Stomach (tissue), 19 donors: ENCODE measurements at places on chromosomes 3 and 15. TPM values are rescaled to one million over a fixed set of nuclear protein-coding genes. Genes with fewer than 3 reads are reported as not detected.

PLA1A gene
- 16.9 TPM for total RNA-seq

FGF7 gene
- total RNA-seq, result 46.7 TPM

CD200R1 gene
- 3.7 TPM for total RNA-seq

ACSBG1 gene
- total RNA-seq, result not detected

DAZL gene
- total RNA-seq, result not detected

GRCh38 chr15:50151476-50151875 lies 30.5 kb upstream of the SLC27A2 start:
- H3K36me3 ChIP-seq, result no peaks in the 10 kb centered on the region
- no peaks in the 10 kb centered on the region for H3K4me1 ChIP-seq
- no peaks in the 10 kb centered on the region for H3K27me3 ChIP-seq
- H3K27ac ChIP-seq, result no peak overlapping the region
- DNase-seq, result no peak

- no peaks in the 10 kb centered on the region for H3K27me3 ChIP-seq
- H3K27ac ChIP-seq, result no peak overlapping the region
- H3K36me3 ChIP-seq, result no peaks in the 10 kb centered on the region
- peak; percentile 85 for DNase-seq
Measured at GRCh38 chr15:31867536-31868442, 162.5 kb upstream of the CHRNA7 start.

DNA sequence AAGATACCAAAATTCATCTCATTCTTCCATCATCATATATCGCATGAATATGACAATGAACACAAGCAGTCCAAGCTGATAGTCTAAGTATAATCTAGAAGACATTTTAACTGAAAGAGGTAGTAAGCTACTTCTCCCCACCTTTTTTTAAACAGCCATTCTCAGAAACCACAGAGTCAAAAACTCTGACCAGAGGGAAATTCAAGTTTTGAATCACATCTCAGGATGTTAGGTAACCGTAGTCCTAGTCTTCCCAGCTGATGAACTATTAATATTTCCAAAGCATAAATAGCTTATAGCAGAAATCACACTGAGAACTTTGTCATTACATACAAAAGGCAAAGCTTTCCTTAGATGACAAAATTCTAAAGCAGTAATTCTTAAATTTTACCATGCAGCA lies 25.8 kb downstream of the NPTN start:
- H3K27ac ChIP-seq, result no peak overlapping the region
- no peak for DNase-seq
- H3K4me3 ChIP-seq, result no peak overlapping the region

- H3K4me3 ChIP-seq, result no peak overlapping the region
- H3K27me3 ChIP-seq, result no peaks in the 10 kb centered on the region
- no peaks in the 10 kb centered on the region for H3K4me1 ChIP-seq
- H3K36me3 ChIP-seq, result peaks cover 45% of the 10 kb centered on the region
- no peak for DNase-seq
- H3K27ac ChIP-seq, result no peak overlapping the region
Measured at GRCh38 chr15:71937650-71938311, 127.4 kb downstream of the NR2E3 start.

DNA sequence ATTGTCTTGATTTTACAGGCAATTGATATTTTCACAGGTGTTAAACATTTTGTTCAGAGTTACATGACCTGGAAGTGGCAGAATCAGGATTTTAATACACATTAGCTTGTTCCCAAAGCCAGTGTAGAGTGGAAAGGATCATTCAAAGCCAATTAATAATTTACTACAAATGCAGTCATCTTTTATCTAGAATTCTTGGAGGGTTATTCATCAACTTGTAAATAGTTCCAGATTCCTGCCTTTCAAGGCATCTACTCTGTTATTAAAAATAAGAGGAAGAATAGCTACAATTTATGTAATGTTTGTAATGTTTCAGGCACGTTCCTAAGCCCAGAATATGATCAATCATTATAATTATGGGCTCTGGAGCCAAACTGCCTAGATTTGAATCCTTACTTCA lies 358.5 kb downstream of the ZNF385D start:
- H3K36me3 ChIP-seq, result no peaks in the 10 kb centered on the region
- no peaks in the 10 kb centered on the region for H3K4me1 ChIP-seq
- DNase-seq, result peak; percentile 14
- H3K4me3 ChIP-seq, result no peak overlapping the region
- H3K27ac ChIP-seq, result no peak overlapping the region

GRCh38 chr3:195546130-195546560 lies 3.0 kb upstream of the PPP1R2 start:
- H3K27me3 ChIP-seq, result no peaks in the 10 kb centered on the region
- H3K36me3 ChIP-seq, result no peaks in the 10 kb centered on the region
- DNase-seq, result peak; percentile 43
- no peak overlapping the region for H3K4me3 ChIP-seq
- peaks cover 52% of the 10 kb centered on the region for H3K4me1 ChIP-seq

- H3K27ac ChIP-seq, result no peak overlapping the region
- no peaks in the 10 kb centered on the region for H3K27me3 ChIP-seq
- no peak overlapping the region for H3K4me3 ChIP-seq
- H3K36me3 ChIP-seq, result no peaks in the 10 kb centered on the region
- no peak for DNase-seq
- H3K4me1 ChIP-seq, result peaks cover 20% of the 10 kb centered on the region
Measured at GRCh38 chr3:31890007-31890406, 91.1 kb downstream of the OSBPL10 start.

DNA sequence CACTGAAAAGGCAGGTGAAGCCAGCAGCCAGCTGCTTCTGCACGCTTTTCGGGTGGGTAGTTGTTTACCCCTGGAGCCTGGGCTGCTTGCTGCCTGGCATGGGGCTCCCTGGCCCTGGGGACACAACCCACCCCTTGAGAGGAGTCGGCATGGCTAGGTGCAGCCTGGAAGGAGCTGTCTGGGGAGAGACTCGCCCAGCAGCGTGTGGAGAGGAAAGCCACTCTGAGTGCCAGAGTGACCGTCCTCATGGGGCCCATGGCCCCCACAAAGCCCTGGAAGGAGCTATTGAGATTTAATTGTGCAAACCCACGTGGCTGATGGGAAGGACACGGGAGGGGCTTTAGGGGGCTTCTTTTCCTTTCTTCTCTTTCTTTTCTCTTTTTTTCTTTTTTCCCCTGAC lies 137.5 kb downstream of the OPA1 start:
- H3K36me3 ChIP-seq, result no peaks in the 10 kb centered on the region
- H3K27me3 ChIP-seq, result no peaks in the 10 kb centered on the region
- H3K27ac ChIP-seq, result no peak overlapping the region
- DNase-seq, result no peak

- no peaks in the 10 kb centered on the region for H3K36me3 ChIP-seq
- no peak overlapping the region for H3K4me3 ChIP-seq
- DNase-seq, result no peak
- no peaks in the 10 kb centered on the region for H3K27me3 ChIP-seq
- no peaks in the 10 kb centered on the region for H3K4me1 ChIP-seq
- no peak overlapping the region for H3K27ac ChIP-seq
Measured at GRCh38 chr15:87527416-87527815, 729.1 kb downstream of the NTRK3 start.

- H3K27me3 ChIP-seq, result no peaks in the 10 kb centered on the region
- no peak for DNase-seq
- H3K4me3 ChIP-seq, result no peak overlapping the region
- no peak overlapping the region for H3K27ac ChIP-seq
- H3K4me1 ChIP-seq, result peaks cover 33% of the 10 kb centered on the region
Measured at GRCh38 chr3:71662568-71662967, 62.6 kb downstream of the EIF4E3 start.

GRCh38 chr3:48957006-48957705 lies 32.9 kb upstream of the P4HTM start:
- peaks cover 8% of the 10 kb centered on the region for H3K36me3 ChIP-seq
- peaks cover 5% of the 10 kb centered on the region for H3K4me1 ChIP-seq
- DNase-seq, result no peak
- no peak overlapping the region for H3K4me3 ChIP-seq
- no peak overlapping the region for H3K27ac ChIP-seq

DNA sequence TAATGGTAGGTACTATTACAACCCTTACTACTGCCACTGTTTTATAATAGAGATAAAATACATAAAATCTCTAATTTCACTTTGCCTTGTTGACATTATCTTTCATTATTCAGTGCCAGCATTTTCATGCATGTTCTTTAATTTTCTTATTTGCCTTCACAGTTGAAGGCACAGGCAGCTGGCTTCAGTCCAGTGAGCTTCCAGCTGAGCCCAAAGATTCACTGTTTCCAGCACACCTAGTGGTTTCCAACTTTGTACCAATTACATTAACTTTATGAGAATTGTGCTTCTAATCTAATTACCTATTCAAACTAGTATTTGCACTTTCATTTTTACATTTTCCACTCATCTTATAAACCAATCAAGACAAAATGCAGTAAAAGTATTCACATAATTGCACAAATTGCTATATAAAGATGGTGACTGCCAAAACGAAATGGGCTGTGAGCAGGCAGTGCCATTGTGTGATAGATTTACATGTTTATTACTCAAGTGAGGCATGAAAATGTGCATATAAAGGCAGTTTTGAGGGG lies 228.3 kb downstream of the MFSD1 start:
- peak; percentile 6 for DNase-seq
- H3K27ac ChIP-seq, result no peak overlapping the region
- no peaks in the 10 kb centered on the region for H3K4me1 ChIP-seq
- no peaks in the 10 kb centered on the region for H3K36me3 ChIP-seq
- no peaks in the 10 kb centered on the region for H3K27me3 ChIP-seq

GRCh38 chr3:131630807-131631206 lies 128.0 kb upstream of the MRPL3 start:
- H3K4me1 ChIP-seq, result no peaks in the 10 kb centered on the region
- no peak for DNase-seq
- H3K27me3 ChIP-seq, result no peaks in the 10 kb centered on the region

DNA sequence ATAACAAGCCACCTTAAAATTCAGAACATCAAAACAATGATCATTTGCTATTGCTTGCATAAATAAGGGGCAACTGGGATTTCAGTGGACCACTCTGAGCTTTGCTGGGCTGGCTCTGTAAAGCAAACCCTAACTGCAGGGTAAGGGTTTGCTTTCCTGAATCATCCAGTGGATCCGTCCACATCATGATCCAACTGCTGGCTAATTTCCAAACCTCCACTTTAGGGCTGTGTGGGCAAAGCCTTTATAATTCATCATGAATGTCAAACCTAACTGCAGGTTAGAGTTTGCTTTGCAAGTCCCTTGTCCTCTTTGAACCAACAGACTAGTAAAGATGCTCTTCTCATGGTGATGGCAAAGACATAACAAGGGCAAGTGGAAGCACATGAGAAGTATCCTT lies 76.1 kb downstream of the SYNPR start:
- no peak overlapping the region for H3K4me3 ChIP-seq
- no peak for DNase-seq
- no peak overlapping the region for H3K27ac ChIP-seq
- no peaks in the 10 kb centered on the region for H3K36me3 ChIP-seq
- no peaks in the 10 kb centered on the region for H3K27me3 ChIP-seq
- no peaks in the 10 kb centered on the region for H3K4me1 ChIP-seq

DNA sequence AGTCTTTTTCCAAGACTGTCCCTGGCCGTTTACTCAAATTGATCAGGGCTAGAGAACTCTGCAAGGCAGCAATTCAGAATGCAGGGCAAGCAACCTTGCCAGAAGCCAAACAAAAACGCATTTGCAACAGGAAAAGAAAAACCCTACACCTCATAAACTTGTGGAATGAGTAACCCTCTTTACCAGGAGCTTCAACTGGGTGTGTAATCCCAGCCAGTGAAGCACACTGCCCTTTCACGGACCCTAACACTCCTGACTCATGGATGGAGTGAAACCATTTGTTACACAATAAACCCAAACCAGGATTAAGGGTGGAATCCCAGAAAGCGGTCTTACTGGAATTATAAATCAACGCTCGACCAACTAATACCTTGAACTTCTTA lies 14.8 kb upstream of the LDHAL6B start:
- no peaks in the 10 kb centered on the region for H3K27me3 ChIP-seq
- peaks cover 4% of the 10 kb centered on the region for H3K4me1 ChIP-seq
- H3K27ac ChIP-seq, result no peak overlapping the region
- H3K36me3 ChIP-seq, result peaks cover 69% of the 10 kb centered on the region
- no peak overlapping the region for H3K4me3 ChIP-seq
- DNase-seq, result no peak

- H3K27ac ChIP-seq, result peak overlapping the region; percentile 6
- DNase-seq, result no peak
- peaks cover under 1% of the 10 kb centered on the region for H3K4me1 ChIP-seq
- no peaks in the 10 kb centered on the region for H3K27me3 ChIP-seq
- peaks cover 87% of the 10 kb centered on the region for H3K36me3 ChIP-seq
- no peak overlapping the region for H3K4me3 ChIP-seq
Measured at GRCh38 chr3:41239587-41239986, 40.3 kb downstream of the CTNNB1 start.

- H3K27ac ChIP-seq, result no peak overlapping the region
- H3K4me3 ChIP-seq, result no peak overlapping the region
- H3K4me1 ChIP-seq, result peaks cover 13% of the 10 kb centered on the region
- no peaks in the 10 kb centered on the region for H3K27me3 ChIP-seq
- DNase-seq, result peak; percentile 13
Measured at GRCh38 chr3:133884054-133884886, 11.4 kb downstream of the RAB6B start.

GRCh38 chr3:151908399-151908798 lies 35.0 kb downstream of the SUCNR1 start:
- DNase-seq, result no peak
- H3K27me3 ChIP-seq, result no peaks in the 10 kb centered on the region
- no peak overlapping the region for H3K27ac ChIP-seq
- no peaks in the 10 kb centered on the region for H3K4me1 ChIP-seq
- no peaks in the 10 kb centered on the region for H3K36me3 ChIP-seq
- no peak overlapping the region for H3K4me3 ChIP-seq

GRCh38 chr15:67031331-67031730 lies 34.1 kb upstream of the SMAD3 start:
- no peak for DNase-seq
- H3K36me3 ChIP-seq, result no peaks in the 10 kb centered on the region
- no peak overlapping the region for H3K4me3 ChIP-seq
- H3K27me3 ChIP-seq, result no peaks in the 10 kb centered on the region
- no peak overlapping the region for H3K27ac ChIP-seq

- H3K27me3 ChIP-seq, result no peaks in the 10 kb centered on the region
- no peak overlapping the region for H3K27ac ChIP-seq
- H3K4me3 ChIP-seq, result no peak overlapping the region
Measured at GRCh38 chr3:55490276-55490913, 3.3 kb upstream of the WNT5A start.

GRCh38 chr3:20083253-20083652 lies 43.0 kb downstream of the KAT2B start:
- peaks cover 14% of the 10 kb centered on the region for H3K36me3 ChIP-seq
- H3K27ac ChIP-seq, result no peak overlapping the region
- no peak for DNase-seq
- H3K4me1 ChIP-seq, result peaks cover 10% of the 10 kb centered on the region
